Breast epithelium (tissue), 4 donors: ENCODE measurements at places on chromosomes 5 and 9.
A peak's percentile ranks its signal among the peaks of the same experiment; 100 is the strongest.

GRCh38 chr9:16312116-16312515 is 558.4 kb downstream of the BNC2 start:
- DNase-seq: no peak
- H3K4me3 ChIP-seq: no peak overlapping the region
- H3K27ac ChIP-seq: no peak overlapping the region
- H3K4me1 ChIP-seq: no peaks in the 10 kb centered on the region
- no peaks in the 10 kb centered on the region for H3K27me3 ChIP-seq
- H3K36me3 ChIP-seq: no peaks in the 10 kb centered on the region

- peak overlapping the region; percentile 3 for H3K27ac ChIP-seq
- no peaks in the 10 kb centered on the region for H3K4me1 ChIP-seq
- no peak overlapping the region for H3K4me3 ChIP-seq
- H3K27me3 ChIP-seq: no peaks in the 10 kb centered on the region
Measured at GRCh38 chr9:22157828-22158227, 148.7 kb upstream of the CDKN2B start.

DNA sequence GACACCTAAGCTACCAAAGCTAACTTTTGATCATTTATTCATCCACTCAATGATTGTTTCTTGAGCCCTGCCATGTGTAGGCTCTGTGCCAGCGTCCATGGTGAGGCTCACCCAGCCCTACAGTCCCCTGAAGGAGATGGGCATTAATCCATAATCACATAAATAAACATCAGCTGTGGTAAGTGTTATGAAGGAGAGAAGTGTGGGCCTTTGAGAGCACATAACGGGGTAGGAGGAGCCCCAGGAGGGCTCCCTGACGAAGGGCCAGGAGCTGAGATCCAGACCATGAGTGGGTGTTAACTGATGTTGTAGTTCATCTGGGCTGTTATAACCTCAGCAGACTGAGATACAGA is 53.9 kb upstream of the AFAP1L1 start:
- H3K36me3 ChIP-seq: no peaks in the 10 kb centered on the region
- H3K4me1 ChIP-seq: no peaks in the 10 kb centered on the region
- H3K27me3 ChIP-seq: no peaks in the 10 kb centered on the region
- no peak overlapping the region for H3K27ac ChIP-seq
- H3K4me3 ChIP-seq: no peak overlapping the region

GRCh38 chr5:55852503-55852902 is 1.3 kb downstream of the IL31RA start:
- no peaks in the 10 kb centered on the region for H3K4me1 ChIP-seq
- no peaks in the 10 kb centered on the region for H3K36me3 ChIP-seq
- DNase-seq: no peak
- no peak overlapping the region for H3K27ac ChIP-seq
- no peaks in the 10 kb centered on the region for H3K27me3 ChIP-seq

GRCh38 chr9:112157087-112157486 is 18.0 kb downstream of the SUSD1 start:
- no peaks in the 10 kb centered on the region for H3K27me3 ChIP-seq
- H3K4me3 ChIP-seq: no peak overlapping the region
- H3K36me3 ChIP-seq: no peaks in the 10 kb centered on the region
- no peaks in the 10 kb centered on the region for H3K4me1 ChIP-seq

- no peaks in the 10 kb centered on the region for H3K36me3 ChIP-seq
- H3K27ac ChIP-seq: peak overlapping the region; percentile 95
- H3K4me3 ChIP-seq: no peak overlapping the region
- H3K4me1 ChIP-seq: peaks cover 20% of the 10 kb centered on the region
Measured at GRCh38 chr5:172429201-172429940, 25.0 kb downstream of the SH3PXD2B start.

DNA sequence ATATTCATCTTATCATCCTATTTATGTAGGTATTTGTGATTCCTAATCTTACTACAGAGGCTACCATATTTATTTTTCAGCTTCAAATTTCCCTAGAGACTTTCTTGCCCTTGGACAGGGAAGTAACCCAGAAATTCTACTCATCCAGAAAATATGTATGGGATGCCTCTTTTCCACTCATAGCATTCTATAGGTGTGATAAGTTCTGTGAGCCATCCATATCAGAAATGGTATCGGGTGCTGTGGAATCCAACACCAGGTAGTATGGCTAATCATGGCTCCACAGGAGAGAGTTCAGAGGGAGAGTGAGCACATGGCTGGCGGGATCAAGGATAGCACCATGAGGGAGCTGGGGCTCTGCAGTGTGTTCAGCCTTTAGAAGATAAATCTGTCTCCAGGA is 349.3 kb upstream of the ACTBL2 start:
- no peak for DNase-seq
- H3K36me3 ChIP-seq: no peaks in the 10 kb centered on the region
- H3K27me3 ChIP-seq: no peaks in the 10 kb centered on the region
- H3K4me1 ChIP-seq: no peaks in the 10 kb centered on the region

DNA sequence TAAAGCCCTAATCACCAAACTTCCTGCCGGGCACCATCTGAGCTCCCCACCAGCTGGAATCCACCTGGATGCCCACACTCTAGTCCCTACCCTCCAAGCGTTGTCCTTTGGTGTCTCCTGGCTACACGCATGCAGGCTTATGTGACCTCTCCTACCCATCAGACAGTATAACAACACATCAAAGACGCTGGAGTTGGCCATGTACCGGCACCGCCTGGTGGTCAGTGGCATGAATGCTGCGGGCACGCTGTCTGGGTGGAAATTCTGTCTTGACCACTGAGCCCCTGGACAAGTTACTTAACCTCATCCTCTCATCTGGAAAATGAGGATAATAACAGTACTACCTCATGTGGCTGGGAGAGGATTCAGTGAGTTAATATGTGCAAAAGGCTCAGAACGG is 23.4 kb upstream of the CORO2A start:
- H3K4me1 ChIP-seq: no peaks in the 10 kb centered on the region
- peak overlapping the region; percentile 77 for H3K27ac ChIP-seq
- H3K4me3 ChIP-seq: no peak overlapping the region
- H3K36me3 ChIP-seq: peaks cover 6% of the 10 kb centered on the region

DNA sequence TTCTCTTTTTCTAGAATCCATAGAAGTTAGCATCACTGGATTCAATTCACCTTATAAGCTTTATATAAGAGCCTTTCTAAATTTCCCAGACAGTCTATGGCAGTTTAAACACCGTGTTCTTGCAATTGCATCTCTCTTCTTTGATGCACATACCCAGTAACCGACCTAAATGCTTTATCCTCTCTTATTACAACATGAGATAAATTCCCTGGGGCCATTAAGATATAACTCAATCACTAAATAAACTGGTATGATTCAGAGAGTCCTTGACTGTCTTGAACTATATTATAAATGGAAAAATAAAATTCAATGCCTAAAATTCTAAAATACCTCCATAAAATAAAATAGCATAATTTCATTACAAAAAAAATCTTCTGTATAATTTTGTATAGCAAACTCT is 98.1 kb downstream of the DIRAS2 start:
- no peak for DNase-seq
- H3K27ac ChIP-seq: no peak overlapping the region
- H3K4me3 ChIP-seq: no peak overlapping the region
